Transverse colon (tissue), 4 donors: ENCODE measurements at places on chromosomes 12 and 14.

DNA sequence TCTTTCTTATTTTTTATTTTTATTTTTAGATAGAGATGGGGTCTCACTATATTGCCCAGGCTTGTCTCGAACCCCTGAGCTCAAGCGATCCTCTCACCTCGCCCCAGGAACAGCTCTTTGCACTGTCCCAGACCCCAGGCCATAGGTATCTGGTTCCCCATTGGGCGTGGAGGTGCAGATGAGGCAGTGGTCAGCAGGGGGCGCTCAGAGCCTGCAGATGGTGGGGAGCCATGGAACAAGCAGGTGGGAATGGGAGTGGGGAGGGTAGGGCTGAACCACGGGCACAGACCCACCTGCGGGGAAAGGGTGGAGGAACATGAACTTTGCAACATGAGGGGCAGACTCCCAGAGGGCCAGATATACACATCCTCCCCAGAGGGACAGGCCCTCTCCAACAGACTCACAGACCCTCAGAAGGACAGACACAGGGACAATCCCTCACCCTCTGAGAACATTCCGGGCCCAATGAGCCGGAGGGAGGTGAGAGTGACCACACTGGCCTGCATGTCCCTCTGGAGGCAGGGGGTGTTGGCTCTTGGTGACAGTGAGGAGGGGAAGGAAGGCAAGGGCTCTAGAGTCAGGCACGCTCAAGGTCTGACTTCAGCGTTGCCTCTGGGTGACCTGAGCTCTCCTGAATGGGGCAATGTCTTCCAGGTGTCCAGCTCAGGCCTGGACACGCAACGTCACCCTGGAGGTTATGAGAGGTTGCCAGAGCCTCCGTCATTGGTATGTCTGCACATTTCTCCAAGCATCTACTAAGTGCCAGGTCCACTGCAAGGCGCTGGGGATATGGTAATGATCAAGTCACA lies 34.9 kb downstream of the KRT80 start:
- DNase-seq, result peak; percentile 83

- DNase-seq, result no peak
Observed at GRCh38 chr12:693934-694533, 30.8 kb upstream of the NINJ2 start.

DNA sequence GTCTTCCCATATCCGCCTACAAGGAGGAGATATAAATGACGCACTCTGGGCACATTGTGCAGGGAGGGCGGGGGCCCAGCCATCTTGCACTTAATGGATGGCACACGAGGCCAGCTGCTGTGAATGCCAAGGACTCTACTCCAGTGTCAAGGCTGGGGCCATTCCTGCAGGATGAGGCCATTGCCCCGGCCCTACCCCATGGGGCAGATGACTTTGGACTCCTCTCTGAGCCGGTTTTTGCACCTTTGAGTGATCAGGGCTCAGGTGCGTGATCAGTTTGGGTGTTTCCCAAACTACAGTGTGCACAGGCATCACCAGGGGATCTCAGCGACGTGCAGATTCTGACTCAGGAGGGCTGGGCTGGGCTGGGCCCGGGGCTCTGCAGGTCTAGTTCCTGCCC lies 16.1 kb downstream of the MMAB start:
- no peak for DNase-seq

GRCh38 chr12:106585521-106586277 lies 2.9 kb downstream of the RFX4 start:
- no peak for DNase-seq

DNA sequence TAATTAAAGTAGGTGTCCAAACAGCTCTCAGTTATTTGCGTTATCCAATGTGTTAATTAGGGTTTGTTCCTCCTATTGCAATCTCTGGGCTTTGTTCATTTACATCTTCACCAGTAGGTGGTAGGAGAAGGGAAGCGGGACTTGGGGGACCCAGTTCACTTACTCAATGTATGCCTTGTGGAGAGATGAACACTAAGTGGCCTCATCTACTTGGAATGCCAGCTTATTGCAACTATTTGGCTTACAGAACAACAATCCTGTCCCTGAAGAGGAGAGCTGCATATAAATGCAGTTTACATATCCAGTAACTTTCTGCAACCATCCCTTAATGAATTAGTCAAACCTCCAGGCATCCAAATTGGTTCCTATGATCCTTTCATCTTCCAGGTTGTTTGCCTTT lies 417.1 kb upstream of the CCDC196 start:
- DNase-seq, result no peak
